Progenitor cell of endocrine pancreas (in vitro differentiated cells): ENCODE measurements at places on chromosomes 11 and 22.

GRCh38 chr11:35290876-35291275 lies 128.5 kb downstream of the SLC1A2 start:
- no peak for DNase-seq

GRCh38 chr22:39220890-39221850 lies 23.6 kb downstream of the PDGFB start:
- no peak for DNase-seq

GRCh38 chr11:57798905-57799559 lies 37.4 kb downstream of the CTNND1 start:
- no peak for DNase-seq

DNA sequence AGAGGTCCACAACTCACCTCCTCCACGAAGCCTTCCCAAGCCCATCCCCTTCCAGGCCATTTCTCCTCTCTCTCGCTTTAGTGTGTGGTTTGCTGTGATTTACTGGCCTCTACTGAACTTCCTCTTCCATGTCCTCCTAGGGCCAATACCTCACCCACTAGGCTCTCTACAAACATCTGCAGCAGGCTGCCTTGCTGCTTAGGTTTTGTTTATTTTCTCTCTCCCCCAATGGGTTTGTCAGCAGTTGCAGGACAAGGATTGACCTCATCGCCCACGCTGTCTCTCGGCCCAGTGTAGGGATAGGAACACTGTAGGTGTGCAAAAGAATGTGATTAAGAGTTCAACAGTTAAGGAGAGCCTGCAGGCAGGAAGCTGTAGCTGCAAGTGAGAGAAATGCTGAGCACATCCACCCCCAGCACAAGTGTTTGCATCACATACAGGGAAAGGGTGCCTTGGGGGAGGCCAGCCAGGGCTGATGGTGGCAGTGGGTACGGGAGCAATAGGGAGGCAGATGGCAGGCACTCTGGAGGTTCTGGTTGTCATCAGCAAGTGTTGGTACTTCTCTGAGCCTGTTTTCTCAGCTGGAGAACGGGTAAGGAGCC lies 1.4 kb downstream of the PC start:
- no peak for DNase-seq

DNA sequence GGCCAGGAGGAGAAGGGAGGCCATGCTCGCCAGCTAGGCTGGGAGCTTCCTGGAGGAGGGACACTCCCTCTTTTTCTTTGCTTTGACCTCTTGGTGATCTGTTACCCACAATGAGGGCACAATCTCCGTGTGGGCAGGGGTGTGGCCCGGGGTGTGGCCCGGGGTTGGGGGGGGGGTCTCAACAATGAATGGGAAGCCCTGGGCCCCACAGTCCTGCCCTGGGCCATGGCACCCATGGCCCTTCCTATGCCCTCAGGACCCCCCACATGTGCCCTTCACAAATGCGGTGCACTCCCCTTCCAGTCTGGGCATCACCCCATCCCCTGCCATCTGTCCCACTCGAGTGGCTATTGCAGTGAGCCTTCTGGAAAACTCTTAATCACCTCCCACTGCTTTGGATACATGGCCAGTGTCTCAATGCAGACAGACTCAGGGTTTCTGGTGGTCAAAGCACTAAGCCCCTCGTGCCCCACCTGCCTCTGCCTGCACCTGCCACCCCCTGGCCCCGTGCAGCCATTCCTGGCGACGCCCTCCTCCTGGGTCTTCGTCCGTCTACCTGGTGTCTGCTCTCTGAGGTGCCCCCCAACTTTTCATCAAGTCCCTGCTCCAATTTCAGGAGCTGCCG lies 611.3 kb downstream of the TBC1D22A start:
- DNase-seq: no peak

DNA sequence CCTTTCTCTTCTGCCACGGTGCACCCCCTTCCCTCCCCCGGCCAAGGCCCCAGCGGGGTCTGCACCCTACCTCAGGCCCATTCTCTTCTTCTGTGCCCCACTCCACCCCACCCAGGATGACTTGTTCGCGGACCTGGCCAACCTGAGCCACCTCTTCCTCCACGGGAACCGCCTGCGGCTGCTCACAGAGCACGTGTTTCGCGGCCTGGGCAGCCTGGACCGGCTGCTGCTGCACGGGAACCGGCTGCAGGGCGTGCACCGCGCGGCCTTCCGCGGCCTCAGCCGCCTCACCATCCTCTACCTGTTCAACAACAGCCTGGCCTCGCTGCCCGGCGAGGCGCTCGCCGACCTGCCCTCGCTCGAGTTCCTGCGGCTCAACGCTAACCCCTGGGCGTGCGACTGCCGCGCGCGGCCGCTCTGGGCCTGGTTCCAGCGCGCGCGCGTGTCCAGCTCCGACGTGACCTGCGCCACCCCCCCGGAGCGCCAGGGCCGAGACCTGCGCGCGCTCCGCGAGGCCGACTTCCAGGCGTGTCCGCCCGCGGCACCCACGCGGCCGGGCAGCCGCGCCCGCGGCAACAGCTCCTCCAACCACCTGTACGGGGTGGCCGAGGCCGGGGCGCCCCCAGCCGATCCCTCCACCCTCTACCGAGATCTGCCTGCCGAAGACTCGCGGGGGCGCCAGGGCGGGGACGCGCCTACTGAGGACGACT lies 15.9 kb downstream of the RTN4RL2 start:
- DNase-seq: no peak

DNA sequence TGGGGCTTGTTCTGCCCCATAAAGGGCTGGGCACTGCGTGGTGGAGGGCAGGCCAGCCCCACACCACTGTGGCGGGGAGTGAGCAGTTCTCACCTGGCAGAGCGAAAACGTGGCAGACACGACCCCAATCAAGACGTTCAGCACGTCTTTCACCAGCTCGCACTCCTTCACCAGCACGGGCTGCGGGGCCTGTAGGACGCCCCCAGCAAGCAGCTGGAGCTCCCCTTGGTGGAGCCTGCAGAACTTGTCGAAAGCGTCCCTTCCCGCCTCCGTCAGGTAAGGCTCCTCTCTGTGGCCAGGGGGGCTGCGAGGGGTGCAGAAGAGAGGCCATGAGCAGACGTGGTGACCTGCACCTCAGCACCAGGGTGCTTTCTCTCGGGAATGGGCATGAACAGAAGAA lies 11.6 kb downstream of the TUBGCP6 start:
- no peak for DNase-seq

GRCh38 chr11:74566146-74566960 lies 26.0 kb upstream of the POLD3 start:
- no peak for DNase-seq

DNA sequence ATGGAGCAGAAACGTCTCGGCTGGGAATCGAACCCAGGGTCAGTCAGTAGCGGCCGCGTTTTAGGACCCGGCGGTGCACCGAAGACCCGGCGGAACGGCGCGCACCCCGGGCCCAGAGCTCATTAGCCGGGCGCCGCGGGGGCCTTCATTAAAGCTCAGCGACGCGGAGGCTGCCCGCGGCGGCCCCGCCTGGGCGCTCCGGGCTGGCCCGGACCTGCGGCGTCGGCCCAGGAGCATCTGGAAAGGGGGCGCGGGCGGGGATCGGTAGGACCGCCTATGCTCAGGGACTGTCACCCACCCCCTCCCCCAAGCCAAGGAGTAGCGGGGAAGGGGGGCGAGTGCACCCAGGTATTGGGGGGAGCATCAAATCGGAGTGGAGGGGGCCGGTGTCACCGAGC lies 52.2 kb downstream of the CYTH4 start:
- DNase-seq: no peak

DNA sequence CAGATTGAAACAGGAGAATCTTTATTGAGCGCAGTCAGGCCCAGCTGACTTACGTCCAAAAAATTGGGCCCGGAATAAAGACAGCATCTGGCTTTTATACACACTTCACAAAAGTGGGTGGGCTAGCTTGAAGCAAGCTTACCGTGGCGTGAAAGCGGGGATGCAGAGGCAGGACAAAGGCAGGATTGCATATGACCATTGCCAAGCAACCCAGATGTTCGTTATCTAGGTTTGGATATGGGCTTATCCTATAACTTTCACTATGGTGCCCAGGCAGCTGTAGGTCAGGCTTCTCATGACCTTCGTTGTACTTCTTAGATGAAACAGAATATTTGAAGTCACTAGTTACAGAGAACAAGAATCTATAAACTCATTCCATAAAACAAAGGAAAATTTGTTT lies 1575.6 kb upstream of the RAG2 start:
- DNase-seq: no peak

GRCh38 chr11:102062106-102062505 lies 14.9 kb downstream of the CFAP300 start:
- no peak for DNase-seq

DNA sequence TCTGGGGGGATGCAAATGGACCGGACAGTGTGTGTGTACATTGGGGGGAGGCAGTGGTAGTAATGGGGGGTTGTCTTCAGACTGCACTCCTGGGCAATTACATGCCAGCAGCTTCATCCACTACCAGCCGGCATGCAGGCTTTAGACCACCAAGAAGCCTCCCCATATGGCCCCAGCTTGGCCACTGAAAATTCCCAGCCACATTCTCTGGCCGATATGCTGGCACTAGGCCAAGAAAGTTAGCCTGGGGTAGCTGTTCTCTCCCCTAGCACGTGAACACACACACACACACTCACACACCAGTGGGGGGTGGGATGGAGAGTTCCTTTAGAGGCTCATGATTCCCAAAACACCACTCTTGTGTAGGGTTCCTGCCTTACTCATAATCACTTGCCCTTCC lies 3.6 kb upstream of the ROBO3 start:
- no peak for DNase-seq

- no peak for DNase-seq
Observed at GRCh38 chr22:35642305-35642741, 5.9 kb upstream of the APOL6 start.

DNA sequence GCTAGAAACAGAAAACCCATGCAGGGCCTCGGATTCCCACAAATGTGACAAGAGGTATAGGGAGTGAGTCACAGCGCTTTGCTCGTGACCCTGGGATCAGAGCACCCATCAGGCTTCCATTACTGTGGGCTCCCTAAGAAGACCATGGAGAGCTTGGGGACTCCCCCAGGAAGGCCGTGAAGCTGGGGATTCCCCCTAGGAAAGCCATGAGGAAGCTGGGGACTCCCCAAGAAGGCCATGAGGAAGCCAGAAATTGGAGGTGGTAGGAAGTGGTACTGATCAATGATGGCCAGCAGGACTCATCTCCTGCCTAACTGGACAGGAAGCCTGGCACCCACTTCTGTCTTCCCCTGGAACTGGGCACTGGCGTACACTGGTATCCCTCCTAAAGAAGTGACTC lies 10.1 kb upstream of the DCPS start:
- no peak for DNase-seq

DNA sequence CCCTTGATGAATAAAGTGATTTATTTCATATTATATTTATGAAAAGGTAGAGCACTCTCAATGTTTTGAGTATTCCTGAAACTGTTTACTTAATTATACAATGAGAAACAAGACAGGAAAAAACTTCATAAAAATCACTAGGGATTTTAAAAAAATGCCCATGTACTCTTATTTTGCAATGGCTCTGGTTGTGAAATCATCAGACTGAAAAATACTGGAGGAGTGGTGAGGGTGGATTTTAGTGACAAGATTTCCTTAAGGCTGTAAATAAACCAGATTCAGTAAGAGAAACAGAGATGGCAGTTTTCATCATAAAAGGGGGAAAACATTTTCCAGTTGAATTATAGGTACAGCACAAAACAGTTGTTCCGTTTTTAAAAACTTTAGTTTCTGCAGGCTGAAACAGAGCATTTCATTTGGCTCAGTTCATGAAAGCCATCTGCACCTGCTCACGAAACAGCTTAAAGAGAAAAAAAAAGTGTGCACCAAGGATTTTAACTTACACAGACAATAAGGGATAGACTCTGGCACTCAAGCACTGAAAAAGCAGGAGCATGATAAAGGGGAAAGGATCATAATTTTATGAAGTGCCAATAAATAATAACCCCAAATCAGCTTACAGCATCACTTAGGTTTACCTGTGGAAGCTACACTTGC lies 100.7 kb downstream of the MAML2 start:
- no peak for DNase-seq

GRCh38 chr11:112210890-112211289 lies 15.3 kb upstream of the PTS start:
- no peak for DNase-seq

DNA sequence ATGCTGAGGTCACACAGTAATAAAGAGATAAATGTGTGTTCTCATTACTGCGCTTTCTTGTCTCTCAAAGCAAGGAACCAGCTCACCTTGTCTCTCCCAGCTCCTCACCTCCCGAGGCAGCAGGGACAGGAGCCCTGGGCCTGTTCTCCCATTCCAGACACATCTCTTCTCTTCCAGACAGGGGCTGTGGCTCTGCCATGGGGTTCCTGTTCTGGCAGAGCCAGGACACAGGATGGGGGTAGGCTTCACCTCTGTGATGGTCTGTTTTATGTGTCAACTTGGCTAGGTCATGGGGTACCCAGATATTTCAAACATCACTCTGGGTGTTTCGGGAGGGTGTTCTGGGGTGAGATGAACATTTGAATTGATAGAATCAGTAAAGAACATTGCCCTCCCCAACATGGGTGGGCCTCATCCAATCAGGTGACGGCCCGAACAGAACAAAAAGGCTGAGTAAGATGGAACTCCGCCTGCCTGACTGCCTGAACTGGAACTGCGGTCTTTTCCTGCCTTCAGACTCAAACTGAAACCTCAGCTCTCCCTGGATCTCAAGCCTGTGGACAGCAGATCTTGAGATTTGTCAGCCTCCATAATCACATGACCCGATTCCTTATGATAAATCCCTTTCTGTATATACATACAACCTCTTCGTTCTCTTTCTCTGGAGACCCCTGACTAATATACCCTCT lies 2.0 kb upstream of the VSIG10L2 start:
- no peak for DNase-seq

DNA sequence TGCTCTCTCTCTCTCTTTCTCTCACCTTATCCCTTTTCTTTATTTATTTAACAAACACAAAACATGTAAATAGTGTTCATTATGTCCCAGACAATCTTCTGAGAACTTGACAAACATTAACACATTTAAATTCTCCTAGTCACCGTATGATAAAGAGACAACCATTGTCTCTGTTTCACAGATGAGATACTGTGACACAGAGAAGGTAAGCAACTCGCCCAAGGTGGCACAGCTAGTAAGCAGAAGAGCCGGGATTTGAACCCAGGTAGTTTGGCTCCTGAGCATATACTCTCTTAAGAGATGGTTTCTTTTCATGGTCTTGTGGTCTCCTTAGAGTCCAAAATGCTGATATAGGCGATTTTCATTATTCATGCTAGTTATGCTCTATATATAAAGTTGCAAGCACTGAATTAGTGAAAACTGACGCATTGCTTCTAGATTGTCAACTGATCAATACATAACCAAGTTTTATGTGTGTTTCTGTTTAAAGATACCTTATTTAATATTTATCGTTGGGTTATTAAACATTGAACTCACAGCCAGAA lies 58.1 kb downstream of the MIAT start:
- no peak for DNase-seq

- no peak for DNase-seq
Observed at GRCh38 chr11:64632654-64633053, 41.6 kb downstream of the SLC22A12 start.

GRCh38 chr11:65493367-65494176 lies 5.3 kb upstream of the MALAT1 start:
- DNase-seq: no peak

DNA sequence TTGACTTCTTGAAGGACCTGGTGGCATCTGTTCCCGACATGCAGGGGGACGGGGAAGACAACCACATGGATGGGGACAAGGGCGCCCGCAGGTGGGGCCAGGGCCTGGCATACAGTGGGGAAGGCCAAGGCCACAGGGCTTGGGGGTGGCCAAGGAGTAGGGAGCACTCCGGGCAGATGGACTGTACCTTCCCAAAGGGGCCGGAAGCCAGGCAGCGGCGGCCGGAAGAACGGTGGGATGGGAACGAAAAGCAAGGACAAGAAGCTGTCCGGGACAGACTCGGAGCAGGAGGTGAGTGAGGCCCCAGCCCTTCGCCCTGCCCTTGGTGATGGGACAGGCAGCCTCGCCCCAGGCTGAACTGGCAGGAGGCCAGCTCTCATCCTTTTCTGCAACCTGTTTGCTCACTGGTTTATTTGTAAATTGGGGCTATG lies 1.2 kb downstream of the DRAP1 start:
- DNase-seq: no peak
